ENCODE measurements at places on chromosomes 11 and 22. TPM values are rescaled to one million over a fixed set of nuclear protein-coding genes. Genes with fewer than 3 reads are reported as not detected.

DGCR8 gene
- total RNA-seq: 27.1 TPM

GRCh38 chr11:61887839-61888494 lies 3.4 kb downstream of the FADS3 start:
- peak; percentile 60 for ATAC-seq

- ATAC-seq: no peak
These were observed 30.4 kb downstream of the FADD start for GRCh38 chr11:70233511-70233934.

DNA sequence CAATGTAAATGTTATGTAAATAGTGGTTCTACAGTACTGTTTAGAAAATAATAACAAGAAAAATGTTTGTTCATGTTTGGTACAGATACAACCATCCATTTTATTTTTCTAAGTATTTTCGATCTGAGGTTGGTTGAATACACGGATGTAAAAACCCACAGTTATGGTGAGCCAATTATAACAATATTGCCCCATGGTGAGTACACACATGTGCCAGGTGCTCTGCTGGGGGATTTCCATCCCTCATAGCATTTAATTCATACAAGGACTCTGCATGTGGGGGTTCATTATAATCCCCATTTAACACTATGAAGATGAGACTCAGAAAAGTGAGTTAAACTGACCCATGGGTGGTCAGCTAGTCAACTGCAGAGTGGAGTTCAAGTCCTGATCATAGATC lies 23.3 kb upstream of the TTC28 start:
- no peak for ATAC-seq

- ATAC-seq: no peak
These were observed 979 bp downstream of the ZBED5 start for GRCh38 chr11:10856689-10857458.
